ENCODE measurements at places on chromosomes 5 and 9.

- no peak for DNase-seq
Observed at GRCh38 chr9:120980951-120981350, 54.4 kb upstream of the TRAF1 start.

DNA sequence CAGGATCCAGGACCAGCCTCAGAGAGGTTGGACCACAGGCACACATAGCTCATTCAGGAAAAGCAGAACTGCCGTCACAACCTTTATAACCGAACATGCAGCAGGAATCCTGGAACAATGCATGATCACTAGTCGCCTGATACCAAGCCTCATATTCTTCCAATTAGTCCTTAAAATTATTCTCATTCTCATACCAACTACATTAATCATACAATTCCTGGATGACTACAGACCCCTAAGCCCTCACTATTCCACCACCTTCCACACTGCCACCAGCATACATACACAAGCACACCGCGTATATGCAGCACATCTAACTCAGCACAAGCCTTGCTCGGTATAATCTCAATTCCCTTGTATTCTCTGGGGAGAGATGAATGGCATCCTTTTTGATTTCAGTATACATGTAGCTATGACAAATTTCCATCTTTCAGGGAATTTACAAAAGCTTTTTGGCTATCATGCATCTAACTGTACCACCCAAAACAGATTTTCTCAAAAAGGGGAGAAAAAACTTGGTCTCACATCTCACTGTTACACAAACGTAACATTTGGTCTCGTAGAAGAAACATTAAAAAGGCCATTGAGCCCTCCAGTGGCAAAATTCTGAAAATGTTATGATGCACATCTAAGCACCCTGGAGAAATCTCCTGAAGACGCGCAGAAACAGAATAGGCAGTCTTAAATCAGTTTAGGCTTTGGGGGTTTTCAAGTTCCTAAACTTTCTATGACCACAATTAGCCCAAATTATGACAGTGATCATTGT is 46.2 kb downstream of the MCTP1 start:
- DNase-seq = no peak

- DNase-seq = peak; percentile 30
Observed at GRCh38 chr9:131277287-131277909, 1.1 kb upstream of the FAM78A start.

DNA sequence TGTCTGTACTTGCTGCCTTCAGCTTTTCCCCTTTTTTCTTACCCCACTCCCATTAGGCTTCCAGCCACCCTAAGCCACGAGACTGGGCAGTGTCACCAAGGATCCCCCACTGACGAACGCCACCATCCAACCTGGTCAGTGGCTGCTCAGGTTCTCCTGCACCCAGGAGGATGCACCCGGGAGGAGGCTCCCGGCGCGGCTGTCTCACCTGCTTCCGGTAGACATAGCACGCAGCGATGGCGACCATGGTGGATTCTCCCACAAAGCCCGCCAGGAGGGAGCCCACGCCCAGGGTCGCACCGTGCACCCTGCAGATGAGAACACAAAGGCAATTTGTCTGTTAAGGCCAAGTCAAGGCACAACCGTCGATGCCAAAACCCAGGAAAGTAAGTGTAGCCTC is 48.1 kb downstream of the OTULIN start:
- DNase-seq = no peak

- no peak for DNase-seq
Observed at GRCh38 chr9:137168904-137169856, 671 bp downstream of the LRRC26 start.

DNA sequence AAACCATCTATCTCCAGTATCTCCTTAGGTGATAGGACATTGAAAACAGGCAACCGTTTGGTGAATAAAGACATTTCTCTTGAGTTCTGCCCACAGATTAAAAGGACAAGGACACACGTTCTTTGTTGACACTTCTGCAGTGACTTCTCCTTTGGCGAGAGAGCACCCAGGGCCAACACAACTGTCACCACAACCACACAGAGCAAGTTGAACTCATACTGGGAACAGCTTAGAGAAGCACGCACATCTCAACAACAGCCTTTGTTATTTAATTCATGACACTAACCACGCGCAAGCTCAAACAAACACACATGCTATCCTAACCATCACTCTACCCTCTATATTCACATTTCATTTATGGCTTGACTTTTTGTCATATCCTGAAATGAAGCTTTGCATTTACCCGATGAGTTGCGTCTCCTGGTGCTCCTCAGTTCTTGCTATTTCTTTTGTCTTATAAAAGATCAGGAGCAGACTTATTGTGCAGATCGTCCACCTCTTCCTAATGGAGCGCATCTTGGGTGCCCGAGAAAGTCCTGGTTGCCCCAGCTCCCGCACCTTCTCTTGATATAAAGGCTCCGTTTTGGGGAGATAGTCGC is 543 bp downstream of the ST8SIA4 start:
- peak; percentile 54 for DNase-seq

- peak; percentile 42 for DNase-seq
Observed at GRCh38 chr9:94611638-94612068, 18.0 kb upstream of the FBP2 start.

DNA sequence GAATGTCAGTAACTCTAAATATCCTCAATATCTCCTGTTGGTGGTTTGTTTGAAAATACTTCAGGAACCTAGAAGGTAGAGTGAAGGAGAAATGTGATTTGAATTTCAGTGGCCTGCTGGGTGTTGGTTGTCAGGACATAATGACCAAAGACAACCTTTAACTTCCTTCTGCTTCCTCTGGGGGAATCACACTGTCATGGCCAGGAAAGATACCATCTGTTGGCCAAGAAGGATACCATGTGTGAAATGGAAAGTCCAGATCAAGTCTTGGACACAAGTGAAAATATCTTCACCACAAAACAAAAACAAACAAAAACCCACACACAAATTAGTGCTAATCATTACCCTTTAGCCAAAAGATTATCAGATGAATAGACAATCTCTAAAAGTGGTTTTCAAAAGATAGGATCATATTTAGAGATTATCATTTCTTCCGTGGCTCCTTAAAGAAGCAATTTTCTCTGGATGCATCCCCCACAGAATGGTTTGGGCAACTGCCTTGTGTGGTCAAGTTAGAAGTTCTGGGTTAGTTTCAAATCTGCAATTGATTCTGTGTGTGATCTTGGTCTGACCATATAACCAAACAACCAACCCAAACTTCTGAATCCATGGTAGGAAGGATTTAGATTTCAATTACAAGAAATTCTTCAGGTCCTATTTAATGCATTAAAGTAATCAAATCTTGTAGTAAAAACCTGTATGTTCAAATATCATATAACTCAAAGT is 1.6 kb downstream of the C1QTNF3 start:
- DNase-seq = no peak

- DNase-seq = peak; percentile 32
Observed at GRCh38 chr9:135906291-135907005, 898 bp downstream of the CAMSAP1 start.

DNA sequence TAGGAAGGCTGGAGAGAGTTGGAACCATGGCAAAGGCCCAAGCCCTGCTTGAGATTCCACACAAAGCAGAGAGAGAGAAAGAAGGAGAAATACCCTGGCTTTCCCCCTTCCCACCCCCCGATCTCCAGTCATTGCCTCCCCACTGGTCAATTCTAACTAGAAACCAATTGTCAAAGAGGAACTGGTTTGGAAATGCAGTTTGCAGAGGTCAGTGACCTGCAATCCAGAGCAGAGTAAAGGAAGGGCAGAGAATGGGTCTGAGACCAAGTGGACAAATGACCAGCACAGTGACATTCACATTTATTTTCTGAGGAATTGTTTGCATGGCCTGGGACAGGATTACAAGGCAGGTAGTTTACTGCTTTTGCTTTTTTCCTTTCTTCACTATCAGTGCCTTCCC is 37.5 kb upstream of the ZFYVE16 start:
- no peak for DNase-seq

GRCh38 chr5:55570026-55570425 is 35.3 kb upstream of the PLPP1 start:
- no peak for DNase-seq

GRCh38 chr5:115455301-115455707 is 89.3 kb downstream of the FEM1C start:
- DNase-seq = no peak

DNA sequence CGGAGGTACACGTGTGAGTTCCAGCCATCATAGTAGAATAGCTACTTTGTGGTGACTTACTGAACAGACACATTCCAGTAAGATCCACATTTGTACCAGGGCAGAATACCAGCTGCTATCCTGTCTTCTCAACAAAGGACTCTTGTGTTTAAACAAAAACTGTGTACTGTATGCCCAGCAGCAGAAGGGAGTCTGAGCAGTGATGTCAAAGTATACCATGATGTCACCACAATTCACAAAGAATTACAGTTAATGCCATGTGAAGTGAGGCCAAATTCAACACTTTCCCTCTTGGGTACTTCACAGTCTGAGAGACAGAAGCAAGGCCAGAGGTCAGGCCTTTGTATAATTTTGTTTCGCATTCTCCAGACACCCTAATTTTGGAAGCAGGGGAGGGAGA is 137.0 kb downstream of the ADAMTSL1 start:
- DNase-seq = no peak

GRCh38 chr9:16885931-16886330 is 15.5 kb upstream of the BNC2 start:
- no peak for DNase-seq

- DNase-seq = no peak
Observed at GRCh38 chr5:68246802-68247201, 31.2 kb downstream of the PIK3R1 start.

GRCh38 chr5:127029581-127030258 is 638 bp downstream of the MARCHF3 start:
- peak; percentile 57 for DNase-seq

DNA sequence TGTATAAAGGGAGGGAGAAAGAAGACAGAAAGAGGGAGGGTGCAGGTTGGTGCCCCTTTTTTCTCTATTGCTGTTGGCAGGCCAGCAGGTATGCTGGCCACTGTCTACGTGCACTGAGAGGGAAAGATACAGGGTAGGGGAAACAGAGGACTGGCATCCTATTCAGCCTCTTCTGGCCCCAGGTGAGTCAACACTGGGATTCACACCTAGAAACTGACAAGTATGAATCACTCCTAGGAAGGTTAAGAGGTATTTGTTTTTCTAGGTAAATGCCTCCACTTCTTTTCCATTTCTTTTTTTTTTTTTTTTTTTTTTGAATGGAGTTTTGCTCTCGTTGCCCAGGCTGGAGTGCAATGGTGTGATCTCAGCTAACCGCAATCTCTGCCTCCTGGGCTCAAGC is 2.8 kb upstream of the UBAP1 start:
- no peak for DNase-seq

DNA sequence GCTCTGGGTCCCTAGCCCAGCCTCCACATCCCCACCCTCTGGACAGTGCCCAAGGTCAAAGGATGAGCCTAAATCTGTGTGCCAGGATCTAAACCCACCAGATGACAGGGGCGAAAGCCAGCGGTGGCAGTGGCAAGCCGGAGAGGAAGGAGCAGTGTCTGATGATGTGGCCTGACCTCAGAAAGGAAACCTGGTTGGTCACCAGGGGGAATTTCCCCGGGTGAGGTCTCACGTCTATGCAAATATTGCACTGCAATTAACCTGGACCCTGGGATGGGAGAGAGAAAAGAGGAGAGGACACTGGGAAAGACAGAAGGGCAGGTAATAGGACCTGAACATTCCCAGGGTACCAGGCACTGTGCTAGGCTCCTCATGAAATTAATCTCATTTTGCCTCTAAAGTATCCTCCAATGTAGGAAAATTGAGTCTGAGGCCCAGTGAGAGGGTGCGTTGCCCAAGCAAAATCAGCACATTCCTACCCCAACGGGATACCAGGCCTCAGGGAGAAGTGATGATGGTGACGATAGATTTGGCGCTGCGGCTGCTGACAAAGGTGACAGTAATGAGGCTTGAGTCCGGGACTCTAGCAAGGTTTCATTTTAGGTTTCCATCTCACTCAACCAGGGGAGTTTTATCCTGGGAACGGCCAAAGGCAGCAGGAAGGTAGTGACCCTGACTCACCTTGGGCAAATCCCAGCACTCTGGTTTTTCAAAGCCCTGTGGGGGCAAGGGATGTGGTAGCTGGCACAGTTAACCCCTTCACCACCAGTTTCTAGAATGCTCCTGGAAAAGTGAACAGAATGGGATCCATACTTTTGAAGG is 13.4 kb upstream of the TNIP1 start:
- peak; percentile 71 for DNase-seq

DNA sequence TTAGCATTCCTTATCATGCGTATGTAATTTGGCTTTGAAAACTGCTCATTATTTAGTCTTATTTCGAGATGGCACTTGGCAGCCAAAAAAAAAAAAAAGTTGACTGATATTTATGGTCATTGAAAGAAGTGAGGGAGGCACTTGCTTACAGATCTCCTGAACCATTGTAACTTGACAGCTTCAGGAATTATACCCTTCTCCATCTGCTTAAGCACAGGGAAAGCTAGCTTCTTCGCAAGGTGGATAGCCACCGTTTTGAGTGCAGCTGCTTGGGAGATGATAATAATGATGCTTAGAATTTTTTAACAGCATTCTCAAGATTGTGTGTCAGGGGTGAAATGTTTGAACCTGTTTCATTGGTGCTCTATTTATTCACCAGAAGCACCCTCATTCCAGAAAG is 116.1 kb downstream of the GIN1 start:
- DNase-seq = no peak

- DNase-seq = no peak
Observed at GRCh38 chr5:29972597-29972996, 1220.9 kb upstream of the CDH6 start.

GRCh38 chr5:179326122-179326927 is 18.9 kb downstream of the ADAMTS2 start:
- DNase-seq = no peak

DNA sequence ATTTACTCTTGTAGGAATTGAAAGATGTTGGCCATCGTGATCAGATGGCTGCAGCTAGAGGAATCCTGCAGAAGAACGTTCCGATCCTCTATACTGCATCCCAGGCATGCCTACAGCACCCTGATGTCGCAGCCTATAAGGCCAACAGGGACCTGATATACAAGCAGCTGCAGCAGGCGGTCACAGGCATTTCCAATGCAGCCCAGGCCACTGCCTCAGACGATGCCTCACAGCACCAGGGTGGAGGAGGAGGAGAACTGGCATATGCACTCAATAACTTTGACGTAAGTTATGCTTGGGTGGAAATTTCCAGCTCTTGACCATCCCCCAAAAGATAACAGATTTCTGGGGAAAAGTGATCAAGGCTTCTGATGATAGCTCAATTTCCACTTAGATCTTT is 50.6 kb downstream of the LRRTM2 start:
- no peak for DNase-seq

- no peak for DNase-seq
Observed at GRCh38 chr5:111511174-111511830, 1.0 kb downstream of the STARD4 start.

- no peak for DNase-seq
Observed at GRCh38 chr5:160363660-160364395, 6.6 kb downstream of the C1QTNF2 start.

- no peak for DNase-seq
Observed at GRCh38 chr9:96818533-96818932, 35.8 kb downstream of the ZNF782 start.

Data from activated naive CD4-positive, alpha-beta T cell treated with Interleukin-2 at 50 U/mL for 16 hours (primary cell).